Activated naive CD8-positive, alpha-beta T cell treated with anti-CD3 and anti-CD28 coated beads for 36 hours (primary cell): ENCODE measurements at places on chromosomes 6 and 20. TPM values are rescaled to one million over a fixed set of nuclear protein-coding genes. Genes with fewer than 3 reads are reported as not detected.

The SLC24A3 gene
- total RNA-seq: not detected

The HSPA1L gene
- 1.5 TPM for total RNA-seq

The SLC2A4RG gene
- total RNA-seq: 25.7 TPM

The TMC2 gene
- total RNA-seq: not detected

The B4GALT5 gene
- 23.3 TPM for total RNA-seq

The LTA gene
- total RNA-seq: 328 TPM

The LIME1 gene
- total RNA-seq: 9.3 TPM

The NDUFAF5 gene
- 31.9 TPM for total RNA-seq

The CLDN20 gene
- not detected for total RNA-seq

The TFAP2D gene
- not detected for total RNA-seq

The PDE7B gene
- total RNA-seq: 0.50 TPM

The SIRPD gene
- 0.28 TPM for total RNA-seq

The BHLHE23 gene
- not detected for total RNA-seq

The ZNF311 gene
- total RNA-seq: 1.0 TPM

The C20orf141 gene
- not detected for total RNA-seq

The ABHD16B gene
- not detected for total RNA-seq
